Ureter (tissue), 1 donor: ENCODE measurements at places on chromosomes 6 and 20.

DNA sequence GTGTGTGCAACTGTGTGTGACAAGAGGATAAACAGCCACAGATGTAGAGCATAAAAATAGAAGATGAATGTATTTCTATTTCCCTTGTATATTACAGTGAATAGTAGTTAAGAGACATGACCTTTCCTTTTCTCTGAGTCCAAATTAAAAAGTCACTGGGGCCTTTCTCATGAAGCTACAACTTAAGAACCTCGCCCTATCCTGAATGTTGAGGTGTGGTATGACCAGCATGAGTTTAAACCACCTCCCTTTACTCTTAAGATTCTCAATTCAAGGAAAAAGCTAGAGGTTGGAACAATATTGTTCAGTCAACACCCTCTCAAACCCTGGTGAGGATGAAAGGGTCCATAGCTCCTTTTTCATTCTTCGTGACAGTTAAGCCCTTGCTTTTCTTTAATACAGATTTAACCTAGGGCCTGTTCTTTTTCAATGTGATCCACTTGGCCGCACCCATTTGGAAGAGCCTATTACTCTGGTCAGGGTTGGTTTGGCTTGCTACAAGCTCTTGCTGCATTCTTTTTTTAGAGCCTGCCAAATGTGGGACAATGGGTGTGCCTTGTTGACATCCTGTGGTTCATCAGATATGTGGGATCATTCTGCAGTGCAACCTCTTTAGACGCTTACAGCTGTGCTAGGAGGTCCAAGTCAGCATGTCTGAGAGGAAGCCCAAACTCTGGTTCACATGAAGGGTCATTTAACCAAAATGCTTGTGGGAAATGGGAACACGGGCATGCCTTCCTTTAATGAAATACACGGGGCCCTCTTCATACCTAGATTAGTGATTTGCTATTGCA, 290.0 kb downstream of the HAO1 start:
- no peak for DNase-seq

DNA sequence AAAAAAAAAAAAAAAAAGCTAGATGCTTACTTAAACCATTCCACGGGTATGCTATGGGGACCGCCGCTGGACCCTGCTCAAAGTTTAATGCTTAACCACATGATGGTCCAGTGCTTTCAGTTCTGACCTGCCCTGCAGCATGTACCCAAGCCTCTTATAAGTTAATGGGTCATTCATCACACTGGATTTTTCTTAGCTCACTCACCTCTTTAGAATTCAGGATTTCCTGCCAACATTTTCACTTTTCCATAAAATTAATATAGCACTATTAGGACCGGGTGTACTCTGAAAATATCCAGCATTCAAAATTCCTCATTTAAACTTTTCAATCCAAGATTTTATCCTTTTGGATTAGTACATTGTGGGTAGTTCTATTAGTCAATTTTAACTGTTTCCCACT, 140.8 kb downstream of the ALDH8A1 start:
- no peak for DNase-seq

DNA sequence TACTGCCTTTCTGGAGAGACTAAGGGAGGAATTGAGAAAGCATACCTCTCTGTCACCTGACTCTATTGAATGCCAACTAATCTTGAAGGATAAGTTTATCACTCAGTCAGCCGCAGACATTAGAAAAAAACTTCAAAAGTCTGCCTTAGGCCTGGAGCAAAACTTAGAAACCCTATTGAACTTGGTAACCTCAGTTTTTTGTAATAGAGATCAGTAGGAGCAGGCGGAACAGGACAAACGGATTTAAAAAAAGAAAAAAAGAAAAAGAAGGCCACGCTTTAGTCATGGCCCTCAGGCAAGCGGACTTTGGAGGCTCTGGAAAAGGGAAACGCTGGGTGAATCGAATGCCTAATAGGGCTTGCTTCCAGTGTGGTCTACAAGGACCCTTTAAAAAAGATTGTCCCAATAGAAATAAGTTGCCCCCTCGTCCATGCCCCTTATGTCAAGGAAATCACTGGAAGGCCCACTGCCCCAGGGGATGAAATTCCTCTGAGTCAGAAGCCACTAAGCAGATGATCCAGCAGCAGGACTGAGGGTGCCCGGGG, 43.1 kb upstream of the RNF182 start:
- DNase-seq = no peak

- no peak for DNase-seq
Observed at GRCh38 chr6:154219250-154219649, 137.4 kb downstream of the IPCEF1 start.

- no peak for DNase-seq
Observed at GRCh38 chr6:35776364-35777215, at the start of gene CLPSL2. CLPSL2 (plus strand) TSS chr6:35776598; CDS start chr6:35776619, 21 bp downstream.

DNA sequence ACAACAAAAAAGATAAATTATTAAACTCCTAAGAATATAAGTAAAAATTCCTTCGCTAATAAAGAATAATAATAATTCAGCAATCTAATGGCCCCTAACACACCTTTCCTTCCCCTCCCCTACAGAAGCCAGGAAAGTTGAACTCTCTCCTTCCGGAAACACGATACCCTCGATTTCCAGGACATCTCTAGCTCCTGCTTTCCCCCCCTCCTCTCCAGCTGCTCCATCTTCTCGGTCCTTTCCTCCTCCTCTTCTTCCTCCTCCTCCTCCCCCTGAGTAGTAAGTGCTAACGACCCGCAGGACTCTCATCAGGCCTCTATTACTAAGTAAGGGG, 603 bp downstream of the TASP1 start:
- no peak for DNase-seq

GRCh38 chr6:156545931-156546330, 231.2 kb upstream of the ARID1B start:
- DNase-seq = no peak

DNA sequence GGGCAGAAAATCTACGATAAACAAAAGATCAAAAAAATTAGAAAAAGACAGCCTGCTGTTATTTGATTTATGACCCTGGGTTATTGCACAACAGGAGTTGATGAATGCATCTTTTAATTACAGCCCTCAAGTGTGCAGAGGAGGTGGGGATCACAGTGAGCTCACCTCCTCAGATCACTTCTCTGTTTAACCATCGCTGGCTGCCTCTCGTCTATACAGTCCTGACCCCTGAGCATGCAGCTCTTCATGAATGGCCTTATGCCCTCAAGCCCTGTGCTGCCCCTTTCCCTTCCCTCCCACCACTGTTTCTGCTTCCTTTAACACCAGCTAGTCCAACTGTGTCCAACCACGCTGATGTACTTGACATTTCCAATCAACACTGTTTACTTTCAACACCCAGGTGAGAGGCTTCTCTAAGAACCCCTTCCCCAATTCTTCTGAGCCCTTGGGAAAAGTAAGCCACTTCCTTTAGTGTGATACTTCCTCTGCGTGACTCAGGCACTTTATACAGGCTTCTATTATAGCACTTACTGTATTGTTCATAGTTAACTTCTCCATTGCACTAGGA, 60.6 kb upstream of the RIPOR2 start:
- no peak for DNase-seq

DNA sequence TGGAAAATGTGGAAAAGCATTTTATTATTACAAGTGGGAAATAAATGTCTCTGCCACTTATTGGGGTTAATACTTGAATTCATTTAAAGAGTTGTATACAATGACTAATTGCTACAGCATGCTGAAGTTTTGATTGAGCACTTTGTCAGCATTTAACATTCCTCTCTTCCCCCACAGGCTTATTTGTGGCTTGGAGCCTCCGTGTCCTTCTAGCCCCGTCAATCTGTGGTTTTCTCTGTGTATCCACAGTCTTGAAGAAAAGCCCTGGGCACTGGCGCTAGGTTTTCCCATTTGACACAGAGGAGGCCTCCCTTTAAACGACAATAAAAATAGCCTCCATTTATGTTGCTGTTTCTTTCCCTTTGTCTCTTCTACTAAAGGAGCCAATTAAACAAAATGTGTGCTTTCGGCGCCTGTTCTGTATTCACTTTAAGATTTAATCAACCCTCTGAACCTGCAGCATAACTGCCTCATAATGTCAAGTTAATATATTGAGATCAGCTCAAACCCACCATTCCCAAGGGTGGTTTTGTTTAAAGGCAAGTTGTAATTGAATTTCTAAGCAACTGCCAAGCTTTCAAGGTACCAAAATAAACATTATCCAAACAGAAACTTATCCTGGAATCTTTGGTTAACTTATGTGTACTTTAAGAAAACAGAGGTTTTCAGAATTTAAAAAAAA, 326.6 kb upstream of the RNF24 start:
- DNase-seq = no peak

- peak; percentile 19 for DNase-seq
Observed at GRCh38 chr20:49548371-49548947, 19.5 kb downstream of the PTGIS start.

DNA sequence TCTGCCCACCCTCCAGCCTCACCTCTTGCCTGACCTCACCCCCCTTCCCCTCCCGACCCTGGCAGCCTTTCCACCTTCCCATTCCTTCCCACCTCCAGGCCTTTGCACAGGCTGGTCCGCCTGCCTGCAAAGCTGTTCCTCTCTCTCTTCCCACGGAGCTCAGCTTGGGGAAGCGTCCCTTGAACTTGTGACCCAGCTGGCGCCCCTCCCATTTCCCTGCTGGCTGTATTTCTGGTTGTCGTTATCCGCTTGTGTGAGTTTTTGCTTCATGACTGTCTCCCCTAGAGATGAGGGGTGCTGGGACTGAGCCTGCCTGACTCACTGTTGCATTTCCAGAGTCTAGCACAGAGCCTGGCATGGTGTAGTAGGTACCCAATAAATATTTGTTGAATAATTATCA, 32.5 kb downstream of the VSTM2L start:
- no peak for DNase-seq

- no peak for DNase-seq
Observed at GRCh38 chr6:73898599-73898998, 202.6 kb downstream of the CD109 start.

- no peak for DNase-seq
Observed at GRCh38 chr6:144816936-144817335, 531.8 kb downstream of the UTRN start.

GRCh38 chr20:34179637-34180360, 61.4 kb upstream of the ASIP start:
- no peak for DNase-seq

DNA sequence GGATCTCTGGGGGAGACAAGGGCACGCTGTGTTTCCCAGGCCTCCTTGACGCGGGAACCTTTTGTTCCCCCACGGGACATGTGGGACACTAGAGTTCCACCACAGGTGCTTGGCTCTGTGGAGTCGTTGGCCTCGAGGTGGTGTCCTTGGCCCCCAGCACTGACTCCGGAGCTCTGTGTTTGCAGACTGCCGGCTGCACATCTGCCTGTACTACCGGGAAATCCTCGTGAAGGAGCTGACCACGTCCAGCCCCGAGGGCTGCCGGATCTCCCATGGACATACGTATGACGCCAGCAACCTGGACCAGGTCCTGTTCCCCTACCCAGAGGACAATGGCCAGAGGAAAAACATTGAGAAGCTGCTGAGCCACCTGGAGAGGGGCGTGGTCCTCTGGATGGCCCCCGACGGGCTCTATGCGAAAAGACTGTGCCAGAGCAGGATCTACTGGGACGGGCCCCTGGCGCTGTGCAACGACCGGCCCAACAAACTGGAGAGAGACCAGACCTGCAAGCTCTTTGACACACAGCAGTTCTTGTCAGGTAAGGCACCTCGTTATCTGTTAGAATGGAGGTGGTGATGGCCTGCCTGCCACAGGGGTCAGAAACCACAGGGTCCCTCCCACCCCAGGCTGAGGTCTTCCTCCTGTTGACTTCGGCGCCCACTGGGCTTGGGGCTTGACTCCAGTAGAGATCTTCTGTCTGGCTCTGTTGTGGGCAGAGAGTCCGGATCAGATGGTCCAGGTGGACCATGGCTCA, 9.9 kb downstream of the IRF4 start:
- peak; percentile 32 for DNase-seq

DNA sequence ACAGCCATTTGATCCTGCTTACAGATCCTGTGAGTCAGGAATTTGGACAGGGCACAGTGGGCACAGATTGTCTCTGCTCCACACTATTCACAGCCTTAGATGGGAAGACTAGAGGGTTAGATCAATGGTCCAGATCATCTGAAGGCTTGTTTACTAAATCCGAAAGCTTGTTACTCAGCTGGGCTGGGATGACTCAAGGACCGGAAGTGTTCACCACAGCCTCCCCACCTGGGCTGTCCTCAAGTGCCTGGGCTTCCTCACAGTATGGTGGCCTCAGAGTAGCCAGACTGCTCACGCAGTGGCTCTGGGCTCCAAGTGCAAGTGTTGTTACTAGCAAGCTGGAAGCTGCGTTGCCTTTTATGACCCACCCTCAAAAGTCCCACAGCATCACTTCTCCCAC, 75.4 kb upstream of the INSM1 start:
- DNase-seq = no peak
